ENCODE measurements at places on chromosomes 2 and 18.

- DNase-seq, result no peak
These were observed 29.5 kb downstream of the BCL11A start for GRCh38 chr2:60523963-60524362.

GRCh38 chr2:188443207-188443606 is 151.5 kb downstream of the GULP1 start:
- no peak for DNase-seq

GRCh38 chr18:26536664-26537063 is 11.7 kb downstream of the KCTD1 start:
- DNase-seq, result no peak

- no peak for DNase-seq
These were observed 11.0 kb upstream of the PLEKHM3 start for GRCh38 chr2:208036357-208036756.

DNA sequence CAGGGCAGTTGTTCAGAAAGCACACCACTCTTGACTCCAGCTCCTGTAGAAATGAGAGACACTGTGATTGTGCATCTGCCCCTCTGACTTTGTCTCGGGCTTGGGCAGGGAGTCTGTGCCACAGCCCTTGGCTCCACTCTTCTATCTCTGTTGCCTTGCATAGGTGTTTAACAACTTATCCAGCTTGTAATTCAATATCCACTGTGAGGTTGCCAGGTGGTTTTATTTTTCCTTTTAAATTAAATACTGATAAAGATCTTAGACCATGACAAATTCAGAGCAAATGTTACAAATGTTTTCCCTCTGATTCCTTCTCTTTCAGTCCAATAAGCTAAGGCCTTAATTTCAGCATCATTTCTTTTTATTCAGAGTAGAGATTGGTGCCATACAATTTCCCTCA is 421.7 kb downstream of the STK39 start:
- DNase-seq, result no peak

- DNase-seq, result no peak
These were observed 61.6 kb downstream of the COL6A3 start for GRCh38 chr2:237352279-237352845.

DNA sequence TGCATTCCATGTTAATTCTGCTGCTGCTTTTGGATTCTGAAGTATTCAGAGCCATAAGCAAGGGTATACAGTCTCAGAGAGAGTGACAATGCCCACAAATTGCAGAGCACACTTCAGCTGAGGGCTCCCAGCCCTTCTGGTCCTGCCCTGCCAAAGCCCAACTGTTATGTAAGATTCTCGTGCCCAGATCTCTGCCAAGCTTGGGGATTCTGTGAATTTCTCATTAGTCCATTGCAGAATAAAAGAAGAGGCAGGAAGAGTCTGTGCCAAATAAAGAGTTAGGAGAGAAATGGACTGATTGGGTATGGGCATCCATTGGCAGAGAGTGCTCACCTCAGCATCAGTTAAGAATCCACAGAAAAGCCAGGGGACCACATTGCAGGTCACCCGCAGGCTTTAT is 112.0 kb upstream of the PNPT1 start:
- no peak for DNase-seq
